ENCODE measurements at places on chromosomes 13 and 19. TPM values are rescaled to one million over a fixed set of nuclear protein-coding genes. Genes with fewer than 3 reads are reported as not detected.

The F7 gene
- total RNA-seq, result not detected

The ERICH6B gene
- not detected for total RNA-seq

The PCP2 gene
- 21.0 TPM for total RNA-seq

The CDC42EP5 gene
- total RNA-seq, result 15.4 TPM

- peak; percentile 66 for DNase-seq
Observed at GRCh38 chr19:6728346-6728745, 7.9 kb upstream of the C3 start.

GRCh38 chr19:45446295-45446694 is 21.5 kb upstream of the FOSB start:
- DNase-seq, result no peak

- DNase-seq, result peak; percentile 50
Observed at GRCh38 chr19:12202250-12202649, 39.4 kb downstream of the ZNF136 start.

DNA sequence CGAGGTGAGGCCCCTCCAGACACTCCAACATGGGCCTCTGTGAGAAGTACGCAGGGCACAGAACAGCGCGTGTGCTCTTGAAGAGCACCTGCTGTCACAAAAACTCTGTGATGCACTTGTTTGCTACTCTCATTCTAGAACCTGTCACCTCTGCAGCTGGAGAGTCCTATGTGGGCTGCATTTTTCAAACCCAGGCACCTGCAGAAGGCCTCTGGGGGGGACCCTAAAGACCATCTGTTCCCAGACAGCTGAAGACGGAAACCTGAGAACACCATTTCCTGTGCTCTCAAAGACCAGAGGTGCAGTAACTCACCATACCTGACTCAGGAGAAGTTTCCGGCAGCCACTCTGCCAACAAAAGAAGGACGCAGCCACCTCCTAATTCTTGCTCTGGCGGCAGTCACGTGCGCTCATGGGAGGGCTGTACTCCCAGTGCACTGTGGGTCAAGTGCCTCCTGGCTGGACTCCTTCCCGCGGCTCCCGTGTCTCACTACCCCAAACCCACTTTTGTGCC is 28.1 kb downstream of the RANBP3 start:
- no peak for DNase-seq

DNA sequence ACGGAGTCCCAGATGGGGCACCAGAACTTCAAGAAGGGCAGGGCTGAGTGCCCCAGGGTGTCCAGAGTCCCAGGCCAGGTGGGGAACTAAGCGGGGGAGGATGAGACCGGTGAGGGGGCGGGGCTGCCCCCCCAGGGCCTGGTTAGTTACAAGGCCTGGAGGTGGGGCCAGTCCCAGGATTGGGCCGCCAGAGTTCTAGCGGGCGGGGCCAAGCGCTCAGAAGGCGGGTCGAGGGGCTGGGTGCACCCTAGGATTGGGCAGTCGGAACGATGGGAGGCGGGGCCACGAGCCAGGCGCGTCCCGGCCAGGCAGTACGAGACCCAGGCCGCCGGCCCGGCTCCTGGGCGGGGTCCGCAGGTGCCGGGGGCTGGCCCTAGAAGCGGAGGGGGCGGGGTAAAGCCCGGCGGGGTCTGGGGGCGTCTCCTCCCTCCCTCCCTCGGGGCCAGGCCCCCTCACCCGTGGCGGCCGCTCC is 571 bp downstream of the ZNF653 start:
- DNase-seq, result peak; percentile 98

DNA sequence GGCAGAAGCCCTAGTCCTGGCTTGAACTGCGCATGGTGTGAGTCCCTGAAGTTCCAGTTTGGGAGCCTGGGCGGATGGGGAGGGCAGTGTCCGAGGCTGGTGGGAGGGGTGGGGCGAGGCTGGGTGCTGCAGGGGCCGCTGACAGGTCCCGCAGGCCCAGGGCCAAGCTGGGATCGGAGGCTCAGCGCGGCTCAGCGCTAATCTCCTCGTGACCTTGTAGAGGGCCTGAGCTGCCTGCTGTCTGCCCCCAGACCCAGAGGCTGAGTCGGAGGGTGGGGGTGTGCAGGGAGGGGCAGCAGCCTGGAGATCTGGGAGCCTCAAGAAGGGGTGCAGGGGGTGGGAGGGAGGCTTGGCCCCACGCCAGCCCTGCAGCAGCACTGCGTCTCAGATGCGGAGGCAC is 3.0 kb downstream of the ATP1A3 start:
- DNase-seq, result no peak

DNA sequence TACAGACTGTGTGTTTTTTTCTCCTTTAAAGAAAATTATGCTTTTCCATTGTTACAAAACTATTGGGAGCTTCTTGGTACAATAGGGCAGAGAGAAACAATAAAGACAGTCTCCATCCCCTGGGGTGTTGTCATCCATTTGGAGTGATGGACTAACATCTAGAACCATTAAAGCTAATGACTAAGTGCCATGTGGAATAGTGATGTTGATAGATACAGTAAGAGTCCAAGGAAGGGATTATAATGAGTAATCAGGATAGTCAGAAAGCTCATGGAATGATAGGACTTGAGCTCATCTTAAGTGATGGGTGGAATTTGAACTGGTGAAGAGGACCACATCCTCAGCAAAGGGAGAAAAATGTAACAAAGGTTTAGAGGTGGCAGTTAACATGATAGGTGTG is 24.1 kb upstream of the FRY start:
- no peak for DNase-seq

DNA sequence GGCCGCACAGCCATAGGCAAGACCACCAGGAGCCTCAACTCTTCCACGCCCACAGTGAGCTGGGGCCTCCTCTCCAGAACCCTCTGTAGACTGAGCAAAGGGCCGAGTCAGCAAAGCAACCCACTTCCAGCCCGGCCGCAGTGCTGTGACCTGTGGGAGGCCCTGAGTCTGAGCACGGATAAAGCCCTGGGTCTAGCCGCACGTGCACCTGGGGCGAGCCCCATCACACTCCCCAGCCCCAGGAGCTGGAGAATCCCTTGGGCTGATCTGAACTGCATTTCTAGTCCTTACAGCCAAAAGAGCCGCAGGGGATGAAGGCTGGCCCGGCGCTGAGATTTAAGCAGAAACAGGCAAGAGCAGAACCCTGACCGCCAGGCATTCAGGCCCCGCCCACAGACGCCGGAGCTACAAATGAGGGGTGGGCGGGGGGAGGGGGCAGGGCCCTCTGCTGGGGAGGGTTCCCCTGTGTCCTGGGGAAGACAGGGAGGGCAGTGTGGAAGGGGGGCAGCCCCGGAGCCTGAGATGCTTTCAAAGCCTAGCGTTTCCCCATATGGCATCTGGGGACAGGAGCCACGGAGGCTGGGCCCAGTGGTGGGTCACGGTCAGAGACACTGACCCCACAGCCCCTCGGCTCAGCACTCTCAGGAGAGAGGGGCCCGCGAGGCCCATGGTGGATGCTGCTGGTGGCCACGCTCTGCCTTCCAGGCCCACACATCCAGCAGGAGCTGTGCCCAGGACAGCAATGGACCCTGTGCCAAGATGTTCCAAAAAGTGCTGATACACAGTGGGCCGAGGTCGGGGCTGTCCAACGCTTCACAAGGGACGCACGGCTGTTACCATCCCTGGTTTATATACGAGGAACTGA is 4.9 kb downstream of the TMEM259 start:
- no peak for DNase-seq

GRCh38 chr13:59416561-59416960 is 747.2 kb downstream of the DIAPH3 start:
- no peak for DNase-seq

DNA sequence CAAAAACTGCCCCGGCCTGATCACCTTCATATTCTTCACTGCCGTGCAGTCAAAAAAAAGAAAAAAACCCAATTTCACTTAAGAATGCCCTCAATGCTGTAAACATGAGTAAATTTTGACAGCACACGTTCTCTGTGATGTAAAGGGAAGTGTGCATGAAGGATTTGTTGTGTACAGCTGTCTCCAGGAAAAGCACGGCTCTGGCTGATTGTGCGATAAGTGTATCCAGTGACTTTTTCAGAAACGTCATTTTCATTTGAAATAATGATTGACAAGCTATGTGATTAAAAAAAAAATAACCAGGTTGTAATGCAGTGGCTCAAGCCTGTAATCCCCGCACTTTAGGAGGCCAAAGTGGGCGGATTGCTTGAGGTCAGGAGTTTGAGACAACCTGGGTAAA is 39.6 kb downstream of the ANKRD10 start:
- DNase-seq, result no peak

- peak; percentile 92 for DNase-seq
Observed at GRCh38 chr19:50358483-50359327, 6.7 kb downstream of the NAPSA start.

DNA sequence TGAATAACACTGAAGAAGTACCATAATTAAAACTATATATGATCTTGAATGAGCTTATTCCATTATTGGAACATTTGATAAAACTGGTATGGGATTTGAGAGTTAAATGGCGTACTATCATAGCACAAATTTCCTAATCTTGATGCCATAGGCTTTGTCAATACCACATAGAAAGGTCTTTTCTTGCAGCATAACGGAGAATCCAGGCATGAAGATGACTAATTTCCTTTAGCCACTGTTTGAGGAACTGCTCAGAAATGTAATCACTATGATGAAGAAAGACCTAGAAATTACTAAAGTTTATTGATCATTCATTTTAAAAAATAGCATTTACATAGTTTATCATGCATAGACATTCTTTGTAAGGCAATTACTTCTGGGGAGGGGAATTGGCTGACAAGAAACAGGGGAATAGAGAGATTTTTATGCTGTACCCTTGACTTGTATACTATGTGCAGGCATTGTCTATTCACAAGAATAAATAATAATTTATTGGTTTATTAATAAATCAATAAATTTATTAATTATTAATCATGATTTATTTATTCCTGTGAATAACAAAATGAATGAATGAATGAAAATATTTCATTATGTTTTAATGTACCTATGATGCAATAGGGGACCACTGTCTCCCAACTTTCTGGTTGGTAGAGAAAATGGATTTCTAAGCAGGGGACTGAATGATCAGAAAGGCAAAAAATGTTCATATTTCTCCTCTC is 2676.6 kb downstream of the PCDH9 start:
- no peak for DNase-seq

All from upper lobe of left lung (tissue), 6 donors.